ENCODE measurements at places on chromosomes 7 and 10.

DNA sequence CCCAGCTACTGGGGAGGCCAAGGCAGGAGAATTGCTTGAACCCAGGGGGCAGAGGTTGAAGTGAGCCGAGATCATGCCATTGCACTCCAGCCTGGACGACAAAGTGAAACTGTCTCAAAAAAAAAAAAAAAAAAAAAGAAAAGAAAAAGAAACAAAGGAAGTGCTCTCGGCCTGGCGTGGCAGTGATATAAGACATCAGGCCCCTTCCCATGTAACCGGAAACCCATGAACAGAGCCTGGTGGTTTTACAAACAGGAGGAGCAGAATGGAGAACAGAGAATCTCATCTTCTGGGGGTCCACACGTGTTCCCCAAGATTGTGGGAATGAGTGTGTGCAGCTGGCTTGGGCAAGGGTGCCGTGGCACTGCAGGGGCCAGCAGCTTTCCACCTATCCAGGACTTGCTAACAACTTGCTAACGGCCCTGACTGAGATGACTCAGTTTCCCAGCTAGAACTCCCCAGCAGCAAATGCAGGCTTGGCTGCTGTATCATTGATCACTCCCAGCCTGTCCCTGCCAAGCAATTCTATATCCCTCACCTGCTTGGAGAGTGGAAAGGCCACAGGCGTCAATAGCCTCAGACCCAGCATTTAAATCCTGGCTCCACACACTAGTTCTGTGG lies 103.0 kb downstream of the COL26A1 start:
- DNase-seq = no peak

- no peak for DNase-seq
Measured at GRCh38 chr10:48701139-48701901, 16.6 kb downstream of the WDFY4 start.

DNA sequence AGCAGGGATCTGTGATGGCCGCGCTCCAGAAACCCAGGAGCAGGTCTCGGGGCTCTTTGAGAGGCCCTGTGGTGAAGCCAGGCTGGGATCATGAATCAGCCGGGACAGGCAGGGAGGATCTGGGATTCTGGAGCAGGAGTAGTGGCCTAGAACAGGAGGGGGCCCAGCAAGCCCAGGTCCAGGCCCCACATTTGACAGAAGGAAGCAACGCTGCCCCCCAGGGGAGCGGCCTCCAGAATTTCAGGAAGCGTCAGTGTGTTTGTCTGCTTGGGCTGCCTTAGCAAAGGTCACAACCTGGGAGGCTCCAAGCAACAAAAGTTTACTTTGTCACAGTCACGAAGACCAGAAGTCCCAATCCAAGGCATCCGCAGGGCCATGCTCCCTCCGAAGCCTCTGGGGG lies 36.8 kb downstream of the CLRN3 start:
- no peak for DNase-seq

DNA sequence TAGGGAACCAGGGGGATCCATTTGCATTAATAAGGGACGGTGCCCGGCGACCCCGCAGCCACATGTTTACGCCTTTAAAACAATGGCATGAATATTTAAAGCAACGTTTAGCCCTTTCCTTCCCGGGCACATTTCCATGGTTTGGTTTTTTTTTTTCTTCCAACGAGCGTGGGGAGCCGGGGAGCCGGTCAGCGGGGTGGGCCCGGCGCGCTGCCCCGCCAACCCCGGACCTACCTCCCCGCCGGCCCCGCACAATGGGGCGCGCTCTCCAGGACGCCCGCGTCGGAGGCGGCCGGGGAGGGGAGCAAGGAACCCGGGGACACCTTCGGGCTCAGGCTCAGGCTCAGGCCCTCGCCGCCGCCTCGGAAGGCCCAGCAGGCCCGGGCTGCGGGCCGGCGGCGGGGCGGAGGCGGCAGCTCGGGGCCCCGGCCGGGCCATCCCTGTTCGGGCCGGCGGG lies 1.0 kb downstream of the SEPHS1 start:
- DNase-seq = no peak

- DNase-seq = no peak
Measured at GRCh38 chr10:127982601-127983000, 75.7 kb downstream of the PTPRE start.

DNA sequence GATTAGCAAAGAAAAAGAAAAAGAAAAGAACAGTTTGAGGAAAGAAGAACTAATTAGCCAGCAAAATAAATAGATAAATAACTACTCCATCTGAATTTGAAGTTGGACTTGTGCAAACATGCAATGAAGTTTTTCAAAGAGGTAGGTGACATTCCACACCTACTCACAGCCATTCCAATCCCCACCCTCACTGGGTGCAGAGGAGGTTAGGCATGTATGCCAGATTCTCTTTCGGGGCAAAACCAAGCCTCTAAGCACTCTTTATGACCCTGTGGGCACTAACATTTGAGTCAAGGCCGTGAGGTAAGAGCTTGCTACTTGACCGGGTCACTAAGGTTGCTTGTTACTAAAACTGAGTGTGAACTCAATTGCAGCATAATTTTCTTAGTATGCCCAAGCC lies 108.4 kb upstream of the SEMA3A start:
- DNase-seq = no peak

GRCh38 chr7:22372863-22373262 lies 15.9 kb upstream of the RAPGEF5 start:
- DNase-seq = no peak

Data from activated T-helper 1 cell treated with anti-CD3 and anti-CD28 coated beads, Interleukin-2, amount 50 U/mL, for 16 hours (primary cell).